ENCODE measurements at places on chromosomes 2 and 18.

DNA sequence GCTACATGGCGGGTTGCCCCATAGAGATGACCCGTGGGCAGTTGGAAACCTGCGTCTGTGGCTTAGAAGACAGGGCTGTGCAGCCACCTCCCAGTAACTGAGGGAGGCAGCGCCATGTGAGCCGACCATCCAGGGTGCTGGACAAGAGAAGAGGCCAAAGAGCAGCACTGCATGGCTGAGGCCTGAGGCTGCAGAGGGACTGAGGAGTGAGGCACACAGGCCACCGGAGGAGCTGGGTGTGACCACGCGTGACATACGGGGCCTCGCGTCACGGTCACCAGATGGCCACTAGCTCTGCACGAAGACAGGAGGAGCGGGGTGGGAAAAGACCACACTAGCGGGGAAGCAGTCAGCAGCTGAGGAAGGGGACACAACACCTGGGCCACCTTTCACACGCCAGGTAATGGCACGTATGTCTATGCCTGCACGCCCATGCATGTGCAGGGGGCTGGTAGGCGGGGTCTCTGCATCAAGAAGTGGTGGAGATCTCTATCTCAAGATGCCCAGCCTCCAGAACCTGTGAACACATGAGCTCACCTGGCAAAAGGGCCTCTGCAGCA, 61.4 kb downstream of the NDUFA10 start:
- no peak for DNase-seq

- DNase-seq: no peak
These were observed 152.7 kb upstream of the HDAC4 start for GRCh38 chr2:239553376-239554000.

DNA sequence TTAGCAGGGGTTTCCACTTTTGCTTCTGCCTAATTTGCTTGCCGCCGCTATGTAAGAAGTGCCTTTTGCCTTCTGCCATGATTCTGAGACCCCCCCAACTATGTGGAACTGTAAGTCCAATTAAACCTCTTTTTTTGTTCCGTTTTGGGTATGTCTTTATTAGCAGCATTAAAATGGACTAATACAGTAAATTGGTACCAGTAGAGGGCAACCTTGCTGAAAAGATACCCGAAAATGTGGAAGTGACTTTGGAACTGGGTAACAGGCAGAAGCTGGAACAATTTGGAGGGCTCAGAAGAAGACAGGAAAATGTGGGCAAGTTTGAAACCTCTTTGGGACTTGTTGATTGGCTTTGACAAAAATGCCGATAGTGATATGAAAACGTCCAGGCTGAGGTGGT, 216.1 kb upstream of the FSIP2 start:
- no peak for DNase-seq

GRCh38 chr2:50623244-50623643, 408.7 kb downstream of the NRXN1 start:
- DNase-seq: no peak
